Suppressor macrophage treated with lipopolysaccharide for 1 hour (primary cell): ENCODE measurements at places on chromosomes 4 and X.

DNA sequence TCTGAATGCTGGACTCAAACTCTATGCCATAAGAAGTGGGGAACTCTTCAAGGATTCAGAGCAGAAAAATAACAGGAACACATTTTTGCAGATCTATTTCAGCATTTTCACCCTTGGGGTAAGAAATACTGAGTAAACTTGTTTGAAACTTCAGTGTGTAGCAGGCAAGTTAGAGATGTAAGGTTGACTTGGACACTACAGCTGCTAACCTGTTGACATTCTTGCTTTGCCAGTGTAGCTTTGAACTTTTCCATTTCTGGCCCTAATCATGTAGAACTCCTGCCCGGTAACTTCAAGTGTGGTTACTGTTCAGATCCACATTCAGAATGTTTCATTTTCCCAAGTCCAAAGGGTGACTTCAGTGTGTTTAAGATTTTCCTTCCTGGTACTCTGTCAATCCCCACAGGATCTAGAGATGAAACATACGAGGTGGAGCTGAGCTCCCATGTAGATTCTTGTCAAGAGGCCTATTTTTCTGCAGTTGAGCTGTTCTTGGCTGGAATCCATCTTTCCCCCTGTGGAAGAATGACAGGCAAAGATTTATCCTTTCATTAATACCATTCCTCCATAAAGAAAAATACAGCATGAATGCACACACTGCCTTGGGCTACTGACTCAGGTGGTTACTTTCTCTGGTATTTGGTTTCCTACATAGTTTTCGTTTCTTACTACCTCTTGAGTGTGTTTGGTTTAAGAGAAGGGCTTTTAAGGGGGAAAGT, 34.1 kb downstream of the FHDC1 start:
- no peak for DNase-seq

GRCh38 chr4:75158451-75158850, 225.5 kb downstream of the PARM1 start:
- DNase-seq = no peak

GRCh38 chr4:188623314-188623854, 484.1 kb downstream of the TRIML1 start:
- no peak for DNase-seq

- no peak for DNase-seq
Measured at GRCh38 chrX:139882299-139882698, 50.6 kb downstream of the ATP11C start.

GRCh38 chr4:7062816-7063215, 5.0 kb downstream of the GRPEL1 start:
- no peak for DNase-seq

DNA sequence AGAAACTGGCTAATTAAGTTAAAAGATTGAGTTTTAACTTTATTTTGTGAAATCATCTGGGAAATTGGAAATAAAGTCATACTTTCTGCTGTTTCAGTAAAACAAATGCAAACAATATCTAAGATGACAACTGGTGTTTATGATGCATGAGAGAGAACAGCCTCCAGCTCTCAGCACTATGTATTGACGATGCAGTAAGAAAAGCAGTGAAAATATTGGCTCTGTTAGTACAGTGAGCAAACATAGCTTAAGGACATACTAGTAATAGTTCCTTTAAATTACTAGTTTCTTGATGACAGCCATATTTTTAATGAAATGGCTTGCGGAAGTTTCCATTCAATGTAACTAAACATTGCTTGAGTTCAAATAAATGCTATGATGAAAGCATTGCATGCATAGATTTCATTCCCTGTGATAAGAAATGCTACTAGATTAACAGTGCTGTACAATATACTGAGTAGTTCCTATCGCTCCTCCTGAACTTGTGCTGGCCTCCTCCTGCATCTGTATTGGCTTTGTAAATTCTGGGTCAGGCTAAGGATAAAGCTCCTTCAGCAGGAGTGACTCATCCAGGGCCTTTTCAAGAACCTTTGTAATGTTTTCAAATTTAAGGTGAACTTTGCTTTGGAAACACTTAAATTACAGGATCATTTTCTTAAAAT, 11.6 kb downstream of the ARHGAP24 start:
- DNase-seq = no peak

DNA sequence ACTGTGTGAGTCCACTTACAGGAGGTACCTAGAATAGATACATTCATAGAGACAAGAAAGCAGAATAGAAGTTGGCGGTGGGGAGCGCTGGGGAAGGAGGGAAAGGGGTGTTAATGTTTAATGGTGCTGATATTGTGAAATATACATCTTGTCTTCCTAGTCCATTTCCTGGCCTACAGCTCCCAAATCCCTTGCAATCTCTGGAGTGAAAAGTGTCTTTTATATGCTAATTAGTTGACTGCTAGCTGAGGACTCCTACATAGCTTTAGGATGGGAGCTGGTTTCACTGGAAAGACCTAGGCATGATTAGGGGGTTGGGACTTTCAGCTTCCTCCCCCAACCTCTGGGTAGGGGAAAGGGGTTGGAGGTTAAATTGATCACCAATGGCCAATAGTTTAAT, 36.0 kb downstream of the FUNDC1 start:
- no peak for DNase-seq

GRCh38 chrX:37825215-37825842, 22.0 kb downstream of the DYNLT3 start:
- DNase-seq = peak; percentile 56

GRCh38 chrX:107384397-107385105, 64.9 kb upstream of the FRMPD3 start:
- no peak for DNase-seq

DNA sequence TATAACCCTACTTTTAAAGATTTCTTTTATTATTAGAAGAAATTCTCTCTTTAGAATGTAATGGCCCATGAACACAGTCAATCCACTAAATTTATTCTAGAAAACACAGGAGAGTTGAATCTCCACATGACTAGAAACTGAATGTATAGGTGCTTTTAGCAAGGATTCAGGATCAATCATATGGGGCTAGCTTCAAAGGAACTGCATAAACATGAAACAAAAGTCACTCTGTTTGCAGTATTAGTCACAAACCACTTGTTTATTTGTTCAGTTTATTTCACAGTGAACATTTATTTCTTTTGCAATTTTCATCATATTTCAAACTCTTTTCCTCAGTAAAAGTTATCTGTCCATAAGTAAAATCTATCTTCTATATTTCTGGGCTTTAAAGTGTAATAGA, 1604.6 kb downstream of the PCDH18 start:
- DNase-seq = no peak

DNA sequence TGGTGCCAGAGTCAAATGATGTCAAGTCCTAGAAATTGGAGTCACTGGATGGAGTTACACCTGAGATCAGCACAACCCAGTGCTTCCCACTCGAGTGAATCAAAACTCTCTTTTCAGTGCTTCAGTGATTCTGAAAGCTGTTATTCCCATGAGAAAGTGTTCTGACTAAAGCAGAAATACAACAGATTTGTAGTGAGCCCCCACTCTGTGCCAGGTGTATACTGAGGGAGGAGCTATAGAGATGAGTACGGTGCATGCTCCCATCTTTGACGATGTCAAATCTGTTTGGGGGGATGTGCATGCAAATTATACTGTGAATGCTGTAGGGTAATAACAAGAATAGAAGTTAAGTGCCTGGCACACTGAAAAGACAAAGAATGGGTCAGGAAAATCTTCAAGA, 330.2 kb downstream of the HS3ST1 start:
- DNase-seq = no peak

- peak; percentile 47 for DNase-seq
Measured at GRCh38 chr4:147927377-147928137, 195.7 kb downstream of the ARHGAP10 start.

GRCh38 chrX:39877905-39878304, 219.9 kb downstream of the BCOR start:
- DNase-seq = no peak

- DNase-seq = no peak
Measured at GRCh38 chr4:62126064-62126732, 926.1 kb downstream of the ADGRL3 start.

DNA sequence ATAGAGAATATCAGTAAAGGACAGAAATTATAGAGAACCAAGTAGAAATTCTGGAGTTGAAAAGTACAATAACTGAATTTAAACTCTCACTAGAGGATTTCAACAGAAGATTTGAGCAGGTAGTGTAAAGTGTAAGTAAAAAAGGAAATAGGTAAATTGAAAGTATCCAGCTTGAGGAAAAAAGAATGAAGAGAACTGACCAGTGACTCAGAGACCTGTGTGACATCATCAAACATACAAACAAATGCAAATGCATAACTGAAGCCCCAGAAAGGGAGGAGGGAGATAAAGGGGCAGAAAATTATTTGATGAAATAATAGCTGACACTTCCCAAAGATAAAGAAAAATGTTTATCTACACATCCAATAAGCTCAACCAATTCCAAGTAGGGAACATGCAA, 8.3 kb upstream of the SPON2 start:
- no peak for DNase-seq

- DNase-seq = no peak
Measured at GRCh38 chrX:18290200-18290599, 64.3 kb downstream of the SCML2 start.

- DNase-seq = no peak
Measured at GRCh38 chrX:147894366-147894963, 17.3 kb upstream of the FMR1 start.

- no peak for DNase-seq
Measured at GRCh38 chrX:9153300-9153699, 119.4 kb upstream of the FAM9B start.

GRCh38 chr4:140799686-140800225, 43.6 kb upstream of the TBC1D9 start:
- DNase-seq = peak; percentile 58

DNA sequence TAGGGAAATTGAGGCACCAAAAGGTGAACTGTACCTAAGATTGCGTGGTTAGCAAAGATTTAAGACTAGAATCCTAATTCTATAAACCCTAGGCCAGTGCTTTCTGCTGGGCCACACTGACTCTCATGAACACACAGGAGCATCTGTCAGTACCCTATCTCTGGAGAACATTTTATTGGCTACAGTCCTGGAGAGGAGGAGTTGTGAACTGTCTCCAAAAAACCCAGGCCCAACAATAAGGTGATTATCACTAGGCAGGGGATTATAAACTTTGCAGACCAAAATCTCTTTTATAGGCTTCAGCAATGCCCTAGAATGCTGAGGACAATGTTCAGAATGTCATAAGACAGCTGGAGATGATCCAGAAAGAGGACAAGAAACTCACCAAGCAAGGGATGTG, 24.1 kb downstream of the OPHN1 start:
- DNase-seq = no peak

DNA sequence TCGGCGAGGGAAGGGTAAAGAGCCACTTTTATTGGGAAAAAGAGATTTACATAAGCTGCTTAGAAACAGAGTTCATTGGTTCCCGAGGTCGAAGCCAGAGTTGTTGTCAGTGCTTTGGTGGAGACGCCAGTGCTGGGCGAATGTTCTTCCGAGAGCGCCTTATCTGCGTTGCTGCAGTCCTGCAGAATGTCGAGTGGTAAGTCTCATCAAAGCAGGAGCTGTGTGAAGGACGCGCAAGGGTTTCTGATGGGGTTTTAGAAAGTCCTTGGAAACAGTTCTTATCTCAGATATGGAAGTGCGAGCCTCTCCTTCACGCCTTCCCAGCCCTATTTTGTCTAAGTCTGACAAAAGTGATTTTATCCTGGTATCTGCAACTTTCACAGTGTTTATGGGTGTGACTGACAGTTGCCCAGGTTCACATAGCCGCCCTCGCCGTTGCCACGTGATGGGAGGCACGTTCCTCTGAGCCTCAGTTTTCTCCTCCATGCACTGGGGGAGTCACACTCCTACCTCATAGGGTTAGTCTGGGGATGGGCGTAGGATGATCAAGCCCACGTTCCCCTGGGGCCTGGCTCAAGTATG, 47.3 kb upstream of the NSG1 start:
- DNase-seq = no peak

- no peak for DNase-seq
Measured at GRCh38 chr4:142721187-142721586, 124.9 kb downstream of the INPP4B start.

DNA sequence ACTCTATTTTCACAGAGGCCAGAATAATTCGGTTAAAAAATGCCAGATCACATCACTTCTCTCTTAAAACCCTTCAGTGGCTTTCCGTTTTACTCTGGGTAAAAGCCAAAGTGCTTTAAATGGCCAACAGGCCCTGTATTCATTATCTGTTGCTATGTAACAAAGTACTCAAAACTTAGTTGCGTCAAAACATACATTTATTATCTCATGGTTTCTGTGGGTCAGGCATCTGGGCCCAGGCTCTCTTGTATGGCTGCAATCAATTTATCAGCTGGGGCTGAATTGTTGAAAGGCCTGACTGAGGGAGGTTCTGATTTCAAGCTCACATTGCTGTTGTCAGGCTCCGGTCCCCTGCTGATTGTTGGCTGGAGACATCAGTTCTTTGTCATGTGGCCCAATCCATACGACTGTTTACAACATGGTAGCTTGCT, 72.7 kb upstream of the H2AZ1 start:
- DNase-seq = no peak

GRCh38 chrX:97358941-97359340, 475.2 kb downstream of the RPA4 start:
- DNase-seq = no peak

- no peak for DNase-seq
Measured at GRCh38 chr4:114226968-114227760, 247.7 kb upstream of the ARSJ start.

GRCh38 chrX:22073928-22074327, 41.8 kb downstream of the PHEX start:
- no peak for DNase-seq

DNA sequence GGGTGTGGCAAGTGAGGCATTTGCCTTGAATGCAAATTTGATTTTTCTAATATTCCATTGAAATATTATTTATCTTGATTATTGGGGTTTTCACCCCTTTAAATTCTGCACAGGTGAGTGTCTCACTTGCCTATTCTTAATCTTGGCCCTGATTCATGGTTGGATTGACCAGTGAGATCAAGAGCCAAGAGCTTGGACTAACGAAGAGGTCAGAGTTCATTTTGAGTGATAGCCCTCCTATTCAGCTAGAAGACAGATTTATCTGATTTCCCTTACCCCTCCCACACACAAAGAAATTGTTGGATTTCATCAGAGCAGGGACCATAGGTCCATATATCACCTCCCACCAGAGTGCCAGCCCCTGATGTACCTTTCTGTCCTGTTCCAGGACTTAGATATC, 11.6 kb upstream of the ACOT9 start:
- DNase-seq = no peak

DNA sequence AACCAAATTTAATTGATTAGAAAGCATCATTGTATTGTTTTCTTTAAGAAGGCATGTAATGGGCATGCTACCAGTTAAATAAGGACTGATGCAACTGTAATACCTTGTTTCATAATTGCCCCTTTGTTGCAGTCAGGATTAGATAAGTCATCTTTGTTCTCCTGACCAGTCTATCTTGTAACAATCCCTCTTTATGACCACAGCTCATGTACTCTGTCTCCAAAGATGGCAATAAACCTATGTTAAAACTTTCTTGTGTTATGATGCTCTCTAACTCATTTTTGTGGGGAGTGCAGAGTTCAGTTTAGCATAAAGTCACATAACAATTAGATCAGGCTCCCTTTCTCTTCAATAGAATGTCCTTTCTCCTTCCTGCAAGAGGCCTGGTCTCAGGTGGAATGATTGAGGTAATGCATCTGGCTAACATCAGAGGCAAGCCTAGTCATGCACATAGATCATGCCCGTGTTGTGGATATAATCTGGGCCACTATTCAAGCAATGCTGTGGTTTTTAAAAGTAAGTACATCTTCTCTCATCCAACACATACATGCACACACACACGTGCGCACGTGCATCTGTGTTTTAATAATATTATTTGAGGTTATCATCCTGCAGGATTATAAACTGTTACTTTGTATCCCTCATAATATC, 45.6 kb downstream of the TMEM154 start:
- peak; percentile 35 for DNase-seq

GRCh38 chr4:87965501-87965975, 10.0 kb upstream of the SPP1 start:
- no peak for DNase-seq
